NCI-H446 treated with DMSO at 0.1 percent for 48 hours (cell line): ENCODE measurements at places on chromosomes 11 and 22.

DNA sequence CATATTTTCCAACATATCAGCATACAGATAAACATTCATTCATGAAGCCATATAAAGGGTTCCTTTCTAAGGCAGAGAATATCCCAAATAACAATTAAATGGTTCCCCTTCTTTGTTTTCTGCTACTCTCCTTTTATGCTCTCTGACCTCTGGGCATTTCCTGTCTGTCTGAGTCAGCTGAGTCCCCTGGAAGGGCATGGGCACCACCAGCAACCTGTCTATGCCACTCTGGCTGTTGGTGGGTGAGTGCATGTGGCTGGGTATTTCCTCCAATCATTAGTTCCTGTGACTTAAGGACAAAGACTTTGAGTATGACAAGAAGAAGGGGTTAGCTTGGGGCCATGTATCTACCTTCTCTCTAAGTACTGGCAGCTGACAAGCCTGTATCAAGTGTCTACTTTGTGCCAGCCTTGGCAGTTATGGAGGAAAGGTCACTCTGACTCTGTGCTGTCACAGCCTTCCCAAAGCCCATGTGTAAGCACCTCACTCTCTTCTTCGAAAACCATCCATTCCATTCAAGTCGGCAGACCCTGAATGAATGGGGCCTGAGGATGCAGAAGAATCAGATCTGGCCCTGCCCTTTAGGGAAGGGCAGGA is 86.3 kb upstream of the PHOX2A start:
- DNase-seq, result no peak

DNA sequence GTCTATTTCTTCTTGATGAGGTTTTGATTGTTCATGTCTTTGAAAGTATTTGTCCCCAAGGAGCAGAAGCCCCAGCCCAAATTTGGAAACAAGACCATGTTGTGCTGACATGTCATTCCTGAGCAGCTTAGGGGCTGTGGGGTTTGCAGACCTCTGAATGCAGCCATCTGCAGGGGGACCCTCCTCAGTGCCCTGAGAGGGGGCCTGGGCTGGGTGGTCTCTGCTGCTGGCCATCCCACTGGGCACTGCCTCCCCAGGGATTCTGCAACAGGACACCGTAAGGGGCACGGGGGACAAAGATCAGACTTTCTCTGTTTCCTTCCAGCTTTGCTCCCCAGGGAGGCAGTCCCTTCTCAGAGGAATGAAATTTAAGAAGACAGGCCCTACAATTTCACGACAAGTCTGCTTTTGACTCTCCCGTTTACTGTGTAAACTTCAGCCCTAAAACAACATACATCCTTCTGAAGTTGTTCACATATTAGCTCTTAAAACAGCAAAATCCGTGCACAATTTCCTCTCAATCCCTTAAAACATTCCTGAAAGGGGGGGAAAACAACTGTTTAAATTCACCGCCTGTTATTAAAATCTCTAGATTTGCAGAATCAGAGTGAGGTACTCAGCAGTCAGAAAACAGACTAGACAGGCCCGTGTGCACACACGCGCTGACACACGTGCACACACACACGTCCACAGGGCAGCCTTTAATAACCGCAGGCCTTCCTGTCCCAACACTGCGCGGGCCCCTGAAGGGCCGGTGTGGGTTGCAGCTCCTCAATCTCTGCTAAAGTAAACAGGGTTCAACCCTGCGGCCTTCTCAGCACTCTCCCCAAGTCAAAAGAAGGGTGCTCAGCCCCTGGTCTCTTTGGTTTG is 109.8 kb downstream of the KCNQ1 start:
- DNase-seq, result no peak

DNA sequence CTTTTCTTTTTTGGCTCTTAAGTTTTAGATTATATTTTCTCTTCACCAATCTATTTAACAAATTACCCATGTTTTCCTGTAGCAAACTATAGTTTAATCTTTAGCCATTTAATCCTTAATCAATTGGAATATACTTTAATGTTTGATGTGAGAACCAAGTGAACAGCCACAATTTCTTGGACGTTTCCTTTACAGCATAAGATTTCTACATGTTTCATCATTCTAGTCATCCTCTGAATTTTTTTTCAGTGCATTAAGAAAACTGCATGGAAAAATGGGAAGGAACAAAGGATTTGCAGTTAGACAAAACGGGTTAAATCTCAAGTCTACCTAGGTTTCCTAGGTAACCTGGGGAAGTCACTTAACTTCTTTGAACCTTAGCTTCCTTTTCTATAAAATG is 507.1 kb upstream of the CCDC90B start:
- no peak for DNase-seq

DNA sequence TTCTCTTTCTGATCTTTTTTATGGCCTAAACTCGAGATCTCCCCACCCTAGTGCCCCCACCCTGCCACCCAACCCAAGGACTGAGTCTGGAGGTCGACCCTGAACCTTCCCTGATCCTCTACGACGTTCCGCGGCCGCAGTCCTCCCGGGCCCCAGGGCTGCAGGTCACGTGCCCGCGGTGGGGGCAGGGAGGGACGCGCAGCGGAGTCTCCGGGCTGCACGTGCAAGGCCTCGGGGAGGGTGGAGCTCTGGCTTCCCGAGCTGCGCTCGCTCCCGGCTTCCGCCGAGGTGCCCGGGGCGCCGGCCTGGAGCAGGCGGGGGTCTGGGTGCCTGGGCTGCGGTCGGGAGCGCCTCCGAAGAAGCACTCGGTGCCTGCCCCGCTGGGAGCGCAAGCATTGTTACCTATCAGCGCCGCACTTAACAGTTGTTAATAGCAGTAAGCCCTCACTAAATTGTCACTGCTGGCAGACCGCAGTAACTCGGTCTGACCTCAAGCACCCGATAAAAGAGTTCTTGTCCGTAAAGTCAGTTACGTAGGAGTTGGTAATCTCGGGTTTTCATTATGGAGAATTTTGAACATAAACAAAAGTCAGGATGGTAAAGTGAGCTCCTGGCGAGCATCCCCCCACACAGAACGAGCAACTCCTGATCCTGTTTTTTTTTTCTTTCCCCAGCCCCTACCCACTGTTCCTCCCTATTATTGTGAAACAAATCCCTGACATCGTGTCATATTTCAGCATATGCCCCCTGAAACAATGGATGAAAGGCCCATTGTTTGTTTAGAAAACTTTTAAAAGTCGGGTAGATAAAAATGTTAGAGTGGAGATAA is 69.7 kb upstream of the EP300 start:
- DNase-seq, result no peak

- DNase-seq, result no peak
These were observed 154.6 kb downstream of the BRD1 start for GRCh38 chr22:49673048-49673447.

DNA sequence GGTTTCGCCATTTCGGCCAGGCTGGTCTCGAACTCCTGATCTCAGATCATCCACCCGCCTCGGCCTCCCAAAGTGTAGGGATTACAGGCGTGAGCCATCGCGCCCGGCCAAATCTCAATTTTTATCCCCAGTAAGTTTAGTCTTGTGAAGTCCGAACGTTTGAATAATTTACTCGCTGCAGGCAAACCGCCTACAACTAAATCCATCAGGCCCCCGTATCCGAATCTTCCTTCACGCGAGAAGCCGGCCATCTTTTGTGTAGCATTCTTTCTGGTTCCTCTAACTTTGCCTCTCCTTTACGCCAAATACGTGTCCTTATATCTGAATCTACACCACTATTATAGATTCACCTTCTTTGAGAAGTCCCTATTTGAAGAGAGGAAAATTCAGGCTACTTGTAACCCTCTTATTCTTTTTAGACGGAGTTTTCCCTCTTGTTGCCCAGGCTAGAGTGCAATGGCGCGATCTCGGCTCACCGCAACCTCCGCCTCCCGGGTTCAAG is 581 bp upstream of the EIF3L start:
- DNase-seq, result no peak

GRCh38 chr11:115258216-115258615 is 246.0 kb downstream of the CADM1 start:
- DNase-seq, result no peak

GRCh38 chr11:95944623-95945022 is 20.7 kb upstream of the MTMR2 start:
- DNase-seq, result no peak

- DNase-seq, result no peak
These were observed 4.8 kb upstream of the NOX4 start for GRCh38 chr11:89495951-89496350.

GRCh38 chr11:114846416-114846791 is 168.1 kb downstream of the NXPE2 start:
- DNase-seq, result peak; percentile 97

DNA sequence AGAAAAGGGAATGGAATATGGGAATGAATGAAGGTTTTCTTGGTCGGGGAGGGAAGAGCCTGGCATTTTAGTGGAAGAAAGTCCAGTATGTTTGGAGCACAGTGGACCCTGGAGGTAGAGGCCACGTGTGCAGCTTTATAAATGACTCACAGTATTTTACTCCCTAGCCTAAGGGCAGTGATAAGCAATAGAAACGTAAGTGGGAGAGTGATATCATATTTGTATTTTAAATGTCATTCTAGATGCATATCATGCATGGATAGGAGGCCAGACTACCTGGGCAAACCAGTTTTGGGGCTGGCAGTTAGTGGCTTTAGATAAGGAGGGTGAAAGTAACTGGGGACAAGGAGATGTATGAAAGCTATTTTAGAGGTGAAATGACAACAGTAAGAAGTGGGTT is 174.1 kb downstream of the ARHGAP42 start:
- DNase-seq, result no peak

DNA sequence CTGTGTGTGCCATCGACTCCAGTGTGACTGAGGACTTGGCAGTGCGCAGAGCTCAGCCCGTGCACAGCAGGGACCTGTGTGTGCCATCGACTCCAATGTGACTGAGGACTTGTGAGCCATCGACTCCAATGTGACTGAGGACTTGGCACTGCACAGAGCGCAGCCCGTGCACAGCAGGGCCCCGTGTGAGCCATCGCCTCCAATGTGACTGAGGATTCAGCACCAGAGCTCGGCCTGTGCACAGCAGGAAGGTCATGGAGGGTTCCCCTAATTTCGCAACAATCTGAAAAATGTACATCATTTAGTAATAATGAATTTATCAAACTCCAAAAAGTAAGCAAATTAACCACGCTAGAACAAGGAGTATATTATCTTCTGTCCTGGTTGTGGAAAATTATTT is 348.3 kb upstream of the B3GAT1 start:
- DNase-seq, result no peak

DNA sequence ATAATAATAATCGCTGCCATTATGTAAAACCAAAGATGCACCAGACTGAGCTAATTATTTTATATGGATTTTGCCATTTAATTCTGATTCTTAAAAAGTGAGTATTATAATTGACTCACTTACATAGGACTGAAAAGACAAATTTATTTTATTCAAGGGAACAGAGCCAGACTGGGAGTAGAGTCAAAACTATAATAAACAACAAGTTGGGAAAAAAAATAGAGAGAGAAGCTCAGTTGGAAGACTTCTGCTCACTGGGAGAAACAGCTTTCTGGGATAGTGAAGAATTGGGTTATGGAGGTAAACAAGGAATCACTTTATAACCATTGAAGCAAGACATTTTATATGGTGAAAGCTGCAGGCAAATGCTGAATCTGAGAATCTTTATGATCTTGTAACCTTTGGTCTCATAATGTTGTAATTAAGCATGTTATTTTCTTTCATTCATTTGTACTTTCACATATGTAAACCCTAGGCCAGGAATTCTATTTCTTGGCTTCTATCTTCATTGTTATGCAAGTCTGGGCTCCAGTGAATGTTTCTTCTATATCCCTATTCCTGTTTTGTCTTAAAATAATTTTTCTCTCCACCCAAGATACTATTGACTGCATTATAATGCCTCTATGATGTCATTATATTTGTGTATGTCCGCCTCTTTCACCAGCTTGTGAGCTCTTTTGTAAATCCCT is 725.3 kb upstream of the CCDC179 start:
- no peak for DNase-seq
